Mesothelial cell of epicardium (in vitro differentiated cells): ENCODE measurements at places on chromosomes 5 and 9.

DNA sequence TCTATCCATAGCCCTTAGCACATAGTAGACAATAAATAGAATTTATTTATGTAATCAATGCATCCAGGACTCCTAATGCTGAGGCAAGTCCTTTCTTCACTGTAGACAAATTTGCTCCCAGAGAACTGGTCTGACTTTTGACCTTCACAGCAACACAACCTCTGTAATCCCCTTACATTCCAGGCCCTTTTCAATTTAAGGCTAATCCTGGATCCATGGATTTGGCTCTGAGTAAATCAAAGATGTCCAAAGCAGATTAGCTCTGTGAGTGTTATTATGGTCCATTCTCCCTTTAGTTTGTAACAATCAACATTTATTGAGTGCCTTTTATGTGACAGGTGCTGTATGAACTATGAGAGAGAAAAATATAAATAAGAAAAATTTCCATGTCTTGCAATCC is 27.4 kb upstream of the TMC1 start:
- DNase-seq: no peak

GRCh38 chr9:99628849-99629620 is 192.7 kb upstream of the NR4A3 start:
- no peak for DNase-seq

- DNase-seq: no peak
These were observed 309.3 kb downstream of the BNC2 start for GRCh38 chr9:16561121-16561520.

GRCh38 chr9:120863833-120864232 is 13.2 kb downstream of the PHF19 start:
- no peak for DNase-seq

DNA sequence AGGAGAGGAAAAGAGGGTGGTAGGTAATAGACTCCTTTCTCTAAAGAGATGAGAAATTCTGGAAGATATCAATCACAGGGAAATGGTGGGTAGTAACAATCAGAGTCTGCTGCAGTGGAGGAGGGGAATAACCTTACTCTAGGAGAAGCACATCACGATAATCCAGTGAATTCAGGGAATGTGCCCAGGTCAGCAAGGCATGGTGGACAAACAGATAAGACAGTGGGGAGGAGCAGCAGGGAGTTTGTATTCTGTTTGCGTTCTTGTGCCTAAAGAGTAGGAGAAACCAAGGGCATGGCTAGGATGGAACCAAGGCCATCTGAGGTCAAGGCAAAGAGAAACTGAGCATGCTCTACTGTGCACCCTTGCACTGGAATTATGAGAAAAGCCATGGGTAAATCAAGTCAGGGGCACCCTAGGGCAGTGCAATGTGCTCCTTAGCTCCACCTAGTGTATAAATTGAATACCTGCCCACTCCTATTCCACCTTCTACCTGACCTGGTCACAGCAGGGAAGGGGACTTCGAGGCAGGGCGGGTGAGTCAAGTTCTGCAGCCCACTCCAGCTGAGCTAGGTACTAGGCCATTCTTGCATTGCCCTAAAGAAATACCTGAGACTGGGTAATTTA is 31.6 kb downstream of the RETREG1 start:
- no peak for DNase-seq

- no peak for DNase-seq
These were observed 164.1 kb downstream of the IRX2 start for GRCh38 chr5:2587189-2588031.

DNA sequence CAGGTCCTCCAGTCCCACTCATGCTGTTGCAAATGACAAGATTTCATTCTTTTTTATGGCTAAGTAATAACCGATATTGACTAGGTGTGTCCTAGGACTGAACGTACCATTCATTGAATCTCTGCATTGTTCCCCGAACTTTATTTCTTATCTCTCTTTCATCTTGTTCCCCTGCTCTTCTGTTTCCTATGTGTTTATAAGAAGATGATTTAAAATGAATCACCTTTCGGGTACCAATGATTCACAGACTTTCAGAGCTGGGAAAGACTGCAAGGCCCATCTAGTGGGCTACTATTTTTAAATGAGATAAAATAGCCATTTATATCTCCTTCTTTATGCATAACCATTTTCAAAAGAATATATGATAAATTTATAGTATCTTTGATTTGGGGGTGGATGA is 133.0 kb downstream of the CDH18 start:
- DNase-seq: no peak

DNA sequence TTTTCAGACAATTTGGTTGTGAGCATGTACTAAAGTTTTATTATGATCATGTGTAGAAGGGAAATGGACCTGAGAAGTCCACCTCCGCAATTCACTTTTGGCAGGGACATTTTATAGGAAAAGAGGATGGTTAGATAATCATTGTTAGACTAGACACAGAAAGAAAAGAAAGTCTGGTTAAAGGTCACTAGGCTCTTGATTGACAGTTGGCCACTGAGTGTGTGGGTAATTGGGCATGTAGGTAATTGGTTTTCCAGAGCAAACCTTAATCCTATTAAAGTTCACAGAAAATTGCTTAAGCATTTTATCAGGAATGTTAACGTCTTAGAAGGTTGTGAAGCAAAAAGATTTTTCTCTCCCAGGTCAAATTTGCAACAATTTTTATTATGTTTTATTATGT is 158.5 kb upstream of the CLINT1 start:
- no peak for DNase-seq

DNA sequence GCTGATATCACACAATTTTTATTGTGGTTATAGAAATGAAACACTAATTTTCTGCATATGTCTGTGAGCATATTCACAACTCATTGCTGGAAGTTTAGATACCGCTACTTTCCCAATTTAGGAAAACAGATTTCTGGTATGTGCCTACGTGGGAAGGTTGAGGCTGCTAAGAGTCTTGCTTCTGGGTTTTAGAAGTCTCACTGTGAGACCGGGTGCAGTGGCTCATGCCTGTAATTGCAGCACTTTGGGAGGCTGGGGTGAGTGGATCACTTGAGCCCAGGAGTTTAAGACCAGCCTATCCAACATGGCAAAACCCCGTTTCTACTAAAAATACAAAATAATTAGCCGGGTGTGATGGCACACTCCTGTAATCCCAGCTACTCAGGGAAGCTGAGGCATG is 39.6 kb downstream of the UBAP1 start:
- no peak for DNase-seq

GRCh38 chr5:147267082-147267832 is 32.4 kb downstream of the STK32A start:
- no peak for DNase-seq

DNA sequence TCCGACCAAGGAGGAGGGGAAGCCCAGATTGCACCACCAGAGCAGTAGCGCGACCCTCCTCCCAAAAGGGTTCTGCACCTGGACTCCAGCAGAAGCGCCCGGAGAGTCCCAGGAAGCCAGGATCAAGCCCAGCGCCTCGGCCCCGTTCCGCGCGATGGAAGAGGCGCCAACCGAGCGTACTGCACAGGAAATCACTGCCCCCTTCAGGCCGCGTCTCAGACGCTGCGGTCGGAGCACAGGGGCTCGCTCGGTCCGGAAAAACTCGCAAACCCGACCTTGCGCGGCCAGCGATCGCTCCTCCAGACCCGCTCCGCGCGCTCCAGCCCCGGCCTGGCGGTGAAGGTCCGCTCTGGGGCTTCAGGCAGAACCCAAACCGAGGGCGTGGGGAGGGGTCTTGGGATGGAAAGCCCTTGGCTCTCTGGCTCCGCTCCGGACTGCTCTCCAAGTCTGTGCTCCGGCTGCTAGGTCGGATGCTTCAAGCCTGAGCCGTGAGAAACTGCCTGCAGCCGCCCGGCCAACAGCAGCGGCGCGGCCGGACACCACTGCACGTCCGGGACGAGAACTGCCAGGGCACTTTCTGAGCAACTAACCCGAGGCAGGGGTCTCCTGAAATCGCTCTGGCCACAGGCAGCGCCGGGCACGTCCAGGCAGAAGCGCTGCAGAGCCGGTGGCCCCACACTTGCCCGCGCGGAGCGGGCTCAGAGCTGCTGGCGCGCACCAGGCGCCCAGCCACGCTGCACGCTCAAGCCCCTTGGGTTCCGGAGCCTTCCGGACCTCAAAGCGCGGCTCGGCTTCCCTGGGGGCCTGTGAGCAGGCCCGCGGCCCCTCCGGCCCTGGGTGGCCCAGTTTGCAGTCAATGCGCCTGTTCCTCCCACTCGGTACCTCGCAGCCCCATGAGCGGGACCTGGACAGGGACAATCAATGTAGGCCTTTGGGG is 1.3 kb downstream of the GABBR2 start:
- no peak for DNase-seq

GRCh38 chr5:139752506-139753473 is 42.8 kb upstream of the PSD2 start:
- no peak for DNase-seq

DNA sequence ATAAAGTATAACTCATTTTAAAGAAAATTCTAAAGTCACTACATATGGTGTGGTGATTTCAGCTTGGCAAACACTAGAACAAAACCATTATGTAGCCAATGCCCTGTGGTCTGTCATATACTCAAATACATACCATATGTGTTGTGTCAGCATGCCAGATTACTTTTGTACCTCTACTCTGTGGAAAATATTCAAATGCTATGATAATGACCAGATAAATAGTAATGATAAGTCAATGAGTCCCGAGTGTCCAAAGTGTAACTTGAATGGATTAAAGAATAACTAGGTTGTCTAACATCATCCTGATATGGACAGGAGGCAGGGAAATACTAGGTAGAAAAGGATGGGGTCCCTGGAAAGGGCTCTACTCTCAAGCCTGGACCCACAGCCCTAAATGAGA is 58.0 kb upstream of the IL6ST start:
- DNase-seq: no peak

DNA sequence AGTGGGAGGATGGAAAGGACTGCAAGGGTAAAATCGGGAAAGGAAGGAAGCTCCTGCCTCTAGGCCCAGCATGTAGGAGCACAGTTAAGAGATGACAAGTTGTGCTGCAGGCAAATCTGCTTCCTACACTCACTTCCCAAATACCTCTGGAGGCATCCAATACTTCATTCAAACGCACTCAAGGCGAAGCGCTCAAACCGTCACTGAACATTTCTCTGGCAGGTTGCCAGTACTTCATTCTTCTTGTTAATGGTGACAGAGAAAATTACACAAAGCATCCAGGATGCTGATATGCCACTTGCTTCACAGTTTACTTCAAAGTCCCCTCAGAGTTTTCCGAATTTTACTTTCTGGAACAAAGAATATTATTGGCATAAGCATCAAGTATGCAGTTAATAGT is 59.8 kb downstream of the NREP start:
- peak; percentile 49 for DNase-seq

GRCh38 chr9:19087106-19088000 is 15.4 kb downstream of the HAUS6 start:
- DNase-seq: no peak

GRCh38 chr5:88839238-88839637 is 43.7 kb downstream of the MEF2C start:
- no peak for DNase-seq

DNA sequence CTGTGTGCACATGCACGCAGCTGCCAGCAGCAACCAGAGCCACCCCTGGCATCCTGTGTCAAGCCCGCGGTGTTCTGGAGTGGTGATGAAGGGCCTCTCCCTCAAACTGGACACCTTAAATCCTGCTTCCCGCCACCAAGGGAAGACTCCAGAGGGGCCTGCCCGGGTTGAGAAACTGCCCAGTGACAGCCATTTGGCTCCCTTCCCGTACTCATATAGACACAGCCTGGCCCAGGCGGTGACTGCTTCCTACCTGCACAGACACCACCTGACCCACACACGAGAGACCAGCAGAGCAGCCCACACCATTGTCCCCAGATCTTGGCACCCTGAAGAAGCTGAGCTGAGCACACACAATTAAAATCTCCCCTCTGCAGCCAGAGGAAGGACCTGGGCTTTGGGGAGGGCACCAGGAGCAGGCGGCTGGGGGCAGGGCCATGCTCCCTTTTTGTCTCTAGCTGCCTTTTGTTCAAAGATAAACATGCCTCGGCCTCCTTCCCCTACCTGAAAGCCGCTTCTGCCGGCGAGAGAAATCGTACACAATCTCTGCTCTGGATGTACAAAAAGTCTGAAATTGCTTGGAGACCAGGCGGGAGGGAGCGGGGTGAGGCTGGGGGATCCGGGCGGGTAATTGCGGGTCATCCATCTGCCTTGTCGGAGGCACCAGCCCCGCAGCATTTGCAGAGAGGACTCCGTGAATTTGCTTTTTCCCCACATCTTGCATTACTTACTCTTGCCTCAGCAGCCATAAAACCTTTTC is 78.4 kb downstream of the TSPAN17 start:
- peak; percentile 46 for DNase-seq

GRCh38 chr9:126501383-126502331 is 112.1 kb upstream of the LMX1B start:
- no peak for DNase-seq

DNA sequence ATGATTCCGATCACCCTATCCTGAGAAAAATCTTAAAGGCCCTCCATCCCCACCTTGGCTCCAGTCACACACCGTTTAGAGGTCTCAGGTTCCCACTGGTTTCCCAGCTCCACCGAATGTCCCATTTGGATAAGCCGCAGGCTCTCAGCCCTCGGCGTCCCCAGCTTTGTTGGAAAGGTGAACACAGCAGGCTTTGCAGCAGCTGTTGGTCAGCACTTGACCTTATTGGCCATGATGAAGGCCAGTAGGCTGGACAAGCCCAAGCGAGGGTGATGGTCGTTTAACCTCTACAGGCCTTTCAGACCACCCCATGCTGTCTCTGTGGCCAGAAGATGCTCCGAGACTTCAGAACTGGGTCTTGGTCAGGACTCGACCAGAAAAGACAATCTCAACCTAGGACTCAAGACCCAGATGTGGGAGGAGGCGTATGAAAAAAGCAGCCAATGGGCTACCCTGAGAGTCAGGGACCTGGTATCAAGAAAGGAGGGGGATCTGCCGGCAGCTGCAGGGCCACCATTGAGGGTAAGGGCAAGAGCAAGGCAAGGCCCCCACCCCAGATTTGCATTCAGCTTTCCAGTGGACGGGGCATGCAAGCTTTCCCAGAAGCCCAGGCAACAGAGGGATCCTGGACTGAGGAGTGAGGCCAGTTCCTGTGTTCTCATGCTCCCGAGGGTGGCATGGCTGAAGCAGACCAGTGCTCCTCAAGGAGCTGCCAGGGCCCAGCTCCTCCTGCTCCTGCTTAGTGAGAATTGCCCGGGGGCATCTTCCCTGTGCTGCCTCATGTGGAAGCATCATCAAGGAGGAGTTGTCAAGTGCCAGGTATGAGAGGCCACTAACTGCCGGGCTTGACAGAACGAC is 13.4 kb downstream of the UBE2QL1 start:
- no peak for DNase-seq

- no peak for DNase-seq
These were observed 734.9 kb downstream of the DTWD2 start for GRCh38 chr5:118253225-118254061.

GRCh38 chr9:135612981-135613910 is 26.1 kb downstream of the GLT6D1 start:
- DNase-seq: no peak
